ENCODE measurements at places on chromosomes 5 and 9. TPM values are rescaled to one million over a fixed set of nuclear protein-coding genes. Genes with fewer than 3 reads are reported as not detected.

GRCh38 chr9:12718482-12719026 is 25.4 kb downstream of the TYRP1 start:
- H3K27ac ChIP-seq: no peak overlapping the region
- no peaks in the 10 kb centered on the region for H3K36me3 ChIP-seq
- no peaks in the 10 kb centered on the region for H3K27me3 ChIP-seq
- no peak overlapping the region for H3K4me3 ChIP-seq
- H3K4me1 ChIP-seq: no peaks in the 10 kb centered on the region
- no peak for DNase-seq

STRBP gene
- total RNA-seq: 11.8 TPM

GRCh38 chr5:64518793-64519192 is 13.0 kb downstream of the RGS7BP start:
- H3K4me1 ChIP-seq: no peaks in the 10 kb centered on the region
- H3K27ac ChIP-seq: no peak overlapping the region
- no peaks in the 10 kb centered on the region for H3K27me3 ChIP-seq
- DNase-seq: no peak

GRCh38 chr5:38692346-38692745 is 135.9 kb upstream of the LIFR start:
- no peak for DNase-seq
- H3K4me1 ChIP-seq: no peaks in the 10 kb centered on the region

DNA sequence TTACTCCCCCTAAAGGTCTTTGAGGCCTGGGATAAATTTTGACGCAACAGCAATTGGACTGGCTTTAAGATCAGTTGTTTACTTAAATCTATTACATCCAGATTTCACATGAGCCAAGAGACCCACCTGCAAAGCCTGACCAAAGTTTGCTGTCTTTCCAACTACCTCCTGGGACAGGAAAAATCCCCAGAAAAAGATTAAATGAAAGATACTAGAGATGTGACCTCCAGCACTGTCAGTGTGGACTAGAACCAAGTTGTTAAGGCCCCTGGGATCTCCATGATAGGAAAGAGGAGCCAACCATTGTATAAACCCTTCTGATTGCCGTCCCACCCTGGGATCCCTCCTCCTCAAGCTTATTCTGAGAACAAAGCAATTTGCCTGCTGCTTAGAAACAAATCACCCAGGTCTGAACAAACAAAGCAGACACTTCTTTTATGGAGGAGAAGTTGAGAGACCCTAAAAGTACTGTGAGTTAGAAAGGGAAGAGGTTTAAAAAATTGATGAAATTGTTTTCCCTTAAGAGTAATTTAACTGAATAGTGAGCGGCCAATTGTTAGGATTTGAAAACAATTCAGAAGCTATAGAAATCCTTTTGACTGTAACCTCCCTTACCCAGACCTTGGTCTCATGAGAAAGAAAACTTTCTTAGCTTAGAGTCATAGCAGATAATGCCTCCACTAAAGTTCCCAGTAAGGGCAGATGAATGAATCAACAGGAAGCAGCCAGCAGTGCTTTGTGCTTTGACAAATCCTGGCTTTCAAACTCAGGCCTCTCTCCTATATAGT is 255.2 kb downstream of the TMEM167A start:
- H3K27ac ChIP-seq: peak overlapping the region; percentile 25
- H3K36me3 ChIP-seq: no peaks in the 10 kb centered on the region
- no peak overlapping the region for H3K4me3 ChIP-seq
- H3K27me3 ChIP-seq: no peaks in the 10 kb centered on the region
- H3K4me1 ChIP-seq: no peaks in the 10 kb centered on the region

DNA sequence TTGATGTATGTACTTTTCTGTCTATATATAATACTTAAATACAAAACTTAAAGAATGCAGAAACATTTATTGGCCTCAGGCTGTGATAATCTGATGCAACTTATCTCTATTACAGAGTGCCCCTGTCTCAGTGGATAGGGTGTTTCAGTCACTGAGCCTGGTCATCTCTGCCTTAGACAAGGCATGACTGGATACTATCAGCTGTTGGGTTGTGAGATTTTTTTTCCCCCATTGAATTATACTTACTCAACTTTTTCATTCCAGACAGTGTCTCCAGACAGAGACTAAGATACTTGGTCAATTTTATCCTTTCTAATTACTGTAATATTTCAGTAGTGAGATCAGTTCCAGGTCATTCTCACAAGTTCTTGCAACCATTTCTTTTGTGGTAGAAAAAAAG is 26.7 kb downstream of the XRCC4 start:
- H3K4me1 ChIP-seq: no peaks in the 10 kb centered on the region
- H3K4me3 ChIP-seq: no peak overlapping the region
- no peak overlapping the region for H3K27ac ChIP-seq
- no peaks in the 10 kb centered on the region for H3K27me3 ChIP-seq
- no peaks in the 10 kb centered on the region for H3K36me3 ChIP-seq
- DNase-seq: no peak

- no peak overlapping the region for H3K27ac ChIP-seq
- DNase-seq: no peak
- no peaks in the 10 kb centered on the region for H3K4me1 ChIP-seq
Measured at GRCh38 chr9:102875687-102876086, 119.4 kb upstream of the CYLC2 start.

CARD6 gene
- total RNA-seq: 2.2 TPM

GRCh38 chr9:37944266-37944650 is 40.3 kb upstream of the SLC25A51 start:
- H3K27me3 ChIP-seq: no peaks in the 10 kb centered on the region
- DNase-seq: no peak
- H3K4me1 ChIP-seq: peaks cover 19% of the 10 kb centered on the region
- no peak overlapping the region for H3K4me3 ChIP-seq

DNA sequence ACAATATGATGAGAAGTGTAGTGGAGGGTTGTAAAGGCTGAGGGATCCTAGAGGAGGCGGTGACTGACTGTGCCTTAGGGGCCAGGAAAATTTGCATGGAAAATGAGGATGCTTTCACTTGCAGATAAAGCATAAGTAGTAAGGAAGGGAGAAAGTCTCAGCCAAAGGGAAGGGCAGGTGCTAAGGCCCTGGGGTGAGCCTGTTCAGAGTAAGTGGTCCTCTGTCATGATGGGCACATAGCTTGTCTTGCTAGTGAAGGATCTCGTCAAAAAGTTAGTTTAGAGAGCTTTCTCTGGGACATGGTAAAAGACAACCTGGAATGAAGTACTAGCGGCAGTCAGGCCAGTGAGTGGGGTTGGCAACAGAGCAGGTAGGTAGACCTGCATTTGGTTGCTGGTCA is 75.4 kb upstream of the CPLX2 start:
- H3K4me3 ChIP-seq: no peak overlapping the region
- peaks cover 11% of the 10 kb centered on the region for H3K4me1 ChIP-seq
- no peak overlapping the region for H3K27ac ChIP-seq
- peaks cover 17% of the 10 kb centered on the region for H3K27me3 ChIP-seq

DNA sequence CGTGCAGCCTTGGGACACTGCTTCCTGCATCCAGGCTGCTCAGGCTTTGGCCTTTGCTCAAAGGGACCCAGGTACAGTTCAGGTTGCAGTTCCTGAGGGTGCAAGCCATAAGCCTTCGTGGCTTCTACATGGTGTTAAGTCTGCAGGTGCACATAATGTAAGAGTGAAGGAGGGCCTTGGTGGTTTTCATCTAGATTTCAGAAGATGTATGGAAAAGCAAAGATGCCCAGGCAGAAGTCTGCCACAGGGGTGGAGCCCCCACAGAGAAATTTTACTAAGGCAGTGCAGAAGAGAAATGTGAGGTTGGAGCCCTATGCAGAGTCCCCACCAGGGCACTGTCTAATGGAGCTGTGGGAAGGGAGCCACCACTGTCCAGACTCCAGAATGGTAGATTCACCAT is 200.9 kb downstream of the ICE1 start:
- H3K27ac ChIP-seq: no peak overlapping the region
- DNase-seq: no peak
- no peaks in the 10 kb centered on the region for H3K27me3 ChIP-seq
- H3K36me3 ChIP-seq: no peaks in the 10 kb centered on the region
- no peak overlapping the region for H3K4me3 ChIP-seq

GRCh38 chr9:68428481-68428880 is 72.1 kb downstream of the PGM5 start:
- no peak overlapping the region for H3K4me3 ChIP-seq
- H3K4me1 ChIP-seq: peaks cover 8% of the 10 kb centered on the region
- no peaks in the 10 kb centered on the region for H3K27me3 ChIP-seq
- DNase-seq: peak; percentile 48
- no peak overlapping the region for H3K27ac ChIP-seq
- no peaks in the 10 kb centered on the region for H3K36me3 ChIP-seq

- DNase-seq: no peak
- H3K36me3 ChIP-seq: peaks cover 34% of the 10 kb centered on the region
- H3K4me1 ChIP-seq: peaks cover 65% of the 10 kb centered on the region
- H3K27me3 ChIP-seq: no peaks in the 10 kb centered on the region
- peak overlapping the region; percentile 96 for H3K27ac ChIP-seq
Measured at GRCh38 chr5:180801596-180802324, 846 bp downstream of the MGAT1 start.
